Esophagus squamous epithelium (tissue), 5 donors: ENCODE measurements at places on chromosomes 5 and 9.

DNA sequence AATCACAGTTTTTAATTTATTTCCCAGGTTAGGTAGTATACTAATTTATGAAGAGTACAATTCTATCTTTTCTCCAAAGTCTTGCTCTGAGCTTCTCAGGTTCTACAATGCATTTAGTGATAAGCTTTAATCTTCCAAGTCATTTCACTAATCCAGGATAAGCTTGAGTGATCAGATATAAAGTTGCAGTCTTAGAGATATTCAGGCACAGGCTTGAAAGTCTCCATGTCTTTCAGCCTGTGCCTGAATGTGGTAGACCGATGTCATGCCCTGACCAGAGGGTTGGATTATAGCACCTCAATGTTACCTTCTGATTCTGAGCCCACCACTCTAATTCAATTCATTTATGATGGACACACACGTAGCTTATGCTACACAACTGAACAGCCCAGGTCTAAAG, 3.2 kb downstream of the CRHBP start:
- no peak overlapping the region for H3K27ac ChIP-seq
- peaks cover 14% of the 10 kb centered on the region for H3K4me1 ChIP-seq
- DNase-seq = no peak
- peaks cover 64% of the 10 kb centered on the region for H3K27me3 ChIP-seq
- H3K36me3 ChIP-seq = no peaks in the 10 kb centered on the region

- H3K4me1 ChIP-seq = peaks cover 6% of the 10 kb centered on the region
- H3K27ac ChIP-seq = no peak overlapping the region
- no peaks in the 10 kb centered on the region for H3K36me3 ChIP-seq
- no peak for DNase-seq
- H3K27me3 ChIP-seq = peaks cover 8% of the 10 kb centered on the region
Measured at GRCh38 chr5:177982072-177982727, 13.8 kb downstream of the PROP1 start.

- no peak overlapping the region for H3K27ac ChIP-seq
- H3K4me1 ChIP-seq = no peaks in the 10 kb centered on the region
- no peak overlapping the region for H3K4me3 ChIP-seq
- H3K36me3 ChIP-seq = no peaks in the 10 kb centered on the region
- H3K27me3 ChIP-seq = no peaks in the 10 kb centered on the region
Measured at GRCh38 chr9:107571148-107571547, 81.6 kb upstream of the KLF4 start.

DNA sequence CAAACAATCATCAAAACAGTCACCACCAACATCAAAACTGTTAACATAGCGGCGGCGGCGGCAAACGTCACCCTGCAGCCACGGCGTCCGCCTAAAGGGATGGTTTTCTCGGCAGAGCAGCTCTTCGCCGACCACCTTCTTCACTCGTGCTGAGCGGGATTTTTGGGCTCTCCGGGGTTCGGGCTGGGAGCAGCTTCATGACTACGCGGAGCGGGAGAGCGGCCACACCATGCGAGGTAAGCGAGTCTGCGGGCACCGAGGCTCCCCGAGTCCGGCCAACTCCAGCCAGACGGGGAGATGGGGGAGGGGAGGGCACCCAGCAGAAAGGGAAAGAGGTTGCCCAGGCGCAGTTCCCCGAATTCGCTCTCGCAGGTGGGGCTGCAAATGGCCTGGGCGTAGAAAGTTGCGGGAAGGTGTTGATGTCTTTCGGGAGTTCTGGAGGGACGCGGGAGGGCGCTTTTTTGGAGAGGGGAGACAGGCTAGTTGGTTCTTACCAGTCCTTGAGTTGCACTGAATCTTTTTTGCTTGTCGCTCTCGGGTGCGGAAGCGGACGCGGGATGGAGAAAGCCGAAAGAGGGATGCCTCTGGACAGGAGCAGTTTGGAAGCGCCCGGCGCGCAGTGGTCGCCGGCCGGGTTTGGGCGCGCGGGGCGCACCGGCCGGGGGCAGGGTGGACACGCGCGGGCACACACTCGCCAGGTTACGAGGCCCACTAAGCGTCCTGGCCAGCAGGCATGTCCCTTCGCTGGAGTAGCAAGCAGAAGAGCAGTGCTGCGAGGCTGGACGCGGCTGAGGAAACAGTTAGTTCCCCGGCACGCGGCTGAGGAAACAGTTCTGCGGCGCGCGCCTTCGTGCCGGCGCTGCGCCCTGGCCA, 849 bp downstream of the RORB start:
- H3K27me3 ChIP-seq = peaks cover 71% of the 10 kb centered on the region
- DNase-seq = no peak
- H3K36me3 ChIP-seq = no peaks in the 10 kb centered on the region
- H3K4me1 ChIP-seq = peaks cover 21% of the 10 kb centered on the region
- H3K27ac ChIP-seq = peak overlapping the region; percentile 54

GRCh38 chr5:39138892-39139291, 64.7 kb upstream of the RICTOR start:
- H3K27ac ChIP-seq = no peak overlapping the region
- no peaks in the 10 kb centered on the region for H3K27me3 ChIP-seq
- H3K36me3 ChIP-seq = no peaks in the 10 kb centered on the region
- DNase-seq = no peak
- H3K4me3 ChIP-seq = no peak overlapping the region

- no peak for DNase-seq
- H3K27me3 ChIP-seq = no peaks in the 10 kb centered on the region
- H3K27ac ChIP-seq = no peak overlapping the region
Measured at GRCh38 chr5:168468836-168469235, 17.4 kb upstream of the RARS1 start.
